ENCODE measurements at places on chromosomes 3 and 15.

DNA sequence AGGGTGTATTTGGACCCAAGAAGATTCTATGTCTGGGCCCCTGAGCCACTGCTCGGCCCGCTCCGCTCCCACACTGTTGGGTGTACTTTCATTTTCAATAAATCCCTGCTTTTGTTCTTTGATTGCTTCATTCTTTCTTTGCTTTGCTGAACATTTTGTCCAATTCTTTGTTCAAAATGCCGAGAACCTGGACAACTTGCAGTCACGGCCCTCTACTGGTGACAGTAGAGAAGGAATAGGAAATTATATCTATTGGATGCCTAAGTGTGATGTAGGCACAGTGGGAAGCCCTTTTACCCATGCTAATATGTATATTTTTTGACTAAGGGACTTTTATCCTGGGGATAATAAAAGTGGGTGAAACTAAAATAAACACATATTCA lies 340.8 kb downstream of the LRRC3B start:
- DNase-seq = no peak

DNA sequence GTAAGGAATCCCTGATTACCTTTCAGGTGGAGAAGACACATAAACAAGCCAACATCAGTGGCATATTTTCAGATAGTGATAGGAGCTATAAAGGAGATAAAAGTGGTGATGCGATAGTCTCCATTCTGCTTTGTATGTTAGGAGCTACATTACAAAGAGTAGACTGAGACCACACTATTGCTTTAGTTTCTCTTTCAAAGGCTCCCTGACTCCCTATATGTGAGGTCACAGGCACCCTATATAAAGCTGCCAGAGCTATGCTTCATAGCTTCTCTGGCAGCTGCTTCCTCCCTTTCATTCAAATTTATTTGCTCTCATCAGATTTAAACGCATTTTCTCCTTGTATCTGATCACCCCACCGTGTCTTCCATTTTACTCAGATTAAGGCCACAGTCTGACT lies 466.6 kb downstream of the IL5RA start:
- DNase-seq = no peak

- no peak for DNase-seq
Measured at GRCh38 chr3:107106316-107106715, 270.9 kb upstream of the CCDC54 start.

GRCh38 chr3:37520907-37521341 lies 340.8 kb upstream of the CTDSPL start:
- DNase-seq = no peak

DNA sequence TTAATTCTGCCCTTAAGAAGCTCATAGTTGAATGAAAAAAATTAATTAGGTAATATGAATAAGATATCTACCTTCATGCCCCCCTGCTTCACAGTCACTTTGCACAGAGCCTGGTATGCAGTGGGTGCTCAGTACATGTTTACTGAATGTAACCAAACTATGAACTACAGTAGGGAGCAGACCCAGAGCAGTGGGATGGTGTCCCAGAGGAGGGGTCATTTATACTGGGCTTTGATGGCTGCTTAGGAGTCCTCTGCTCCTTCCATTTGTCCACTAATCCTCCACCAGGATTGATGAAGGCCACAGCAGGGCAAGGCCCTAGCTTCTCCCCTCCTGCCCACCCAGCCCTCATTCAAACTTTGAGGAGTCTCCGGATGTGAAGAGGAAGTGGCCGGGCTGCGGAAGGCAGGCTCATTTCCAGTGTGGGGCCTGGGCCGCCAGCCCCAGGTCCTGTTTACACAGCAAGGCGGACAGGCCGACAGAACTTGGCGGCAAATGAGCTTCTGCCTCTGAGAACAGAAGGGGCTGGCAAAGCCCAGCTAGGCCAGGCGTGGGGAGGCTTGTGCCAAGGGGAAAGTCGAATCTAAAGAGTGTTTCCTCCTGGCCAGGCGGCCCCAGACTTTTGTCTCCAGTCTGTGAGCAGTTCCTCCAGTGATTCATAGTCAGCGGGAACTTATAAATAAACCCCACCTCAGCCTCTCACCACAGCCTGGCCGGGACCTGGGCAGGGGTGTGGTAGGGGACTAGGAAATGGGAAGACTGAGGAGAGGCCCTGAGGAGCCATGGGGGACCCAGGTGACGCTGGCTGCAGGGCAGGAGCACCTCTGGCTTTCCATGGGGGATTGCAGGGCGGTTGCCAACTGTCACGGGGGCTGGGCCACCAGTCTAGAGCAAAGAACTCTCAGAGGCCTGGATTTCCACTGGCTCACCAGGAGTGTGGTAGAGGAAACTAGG lies 51.6 kb upstream of the LCTL start:
- DNase-seq = peak; percentile 92

DNA sequence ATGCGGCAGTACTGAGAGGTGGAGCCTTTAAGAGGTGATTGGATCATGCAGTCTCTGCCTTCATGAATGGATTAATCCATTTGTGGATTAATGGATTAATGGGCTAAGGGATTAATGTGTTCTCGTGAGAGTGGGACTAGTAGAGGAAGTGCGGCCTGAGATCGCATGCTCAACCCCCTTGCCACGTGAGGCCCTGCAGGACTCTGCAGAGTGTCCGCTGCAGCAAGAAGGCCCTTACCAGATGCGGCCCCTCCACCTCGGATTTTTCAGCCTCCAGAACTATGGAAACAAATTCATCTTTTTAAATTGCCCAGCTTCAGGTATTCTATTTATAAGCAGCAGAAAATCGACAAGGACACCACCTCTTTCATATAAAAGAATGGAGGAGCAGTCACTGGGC lies 148.8 kb downstream of the TPRA1 start:
- no peak for DNase-seq

All from aorta (tissue), 5 donors.